ENCODE measurements at places on chromosomes 5 and 9. TPM values are rescaled to one million over a fixed set of nuclear protein-coding genes. Genes with fewer than 3 reads are reported as not detected.

DNA sequence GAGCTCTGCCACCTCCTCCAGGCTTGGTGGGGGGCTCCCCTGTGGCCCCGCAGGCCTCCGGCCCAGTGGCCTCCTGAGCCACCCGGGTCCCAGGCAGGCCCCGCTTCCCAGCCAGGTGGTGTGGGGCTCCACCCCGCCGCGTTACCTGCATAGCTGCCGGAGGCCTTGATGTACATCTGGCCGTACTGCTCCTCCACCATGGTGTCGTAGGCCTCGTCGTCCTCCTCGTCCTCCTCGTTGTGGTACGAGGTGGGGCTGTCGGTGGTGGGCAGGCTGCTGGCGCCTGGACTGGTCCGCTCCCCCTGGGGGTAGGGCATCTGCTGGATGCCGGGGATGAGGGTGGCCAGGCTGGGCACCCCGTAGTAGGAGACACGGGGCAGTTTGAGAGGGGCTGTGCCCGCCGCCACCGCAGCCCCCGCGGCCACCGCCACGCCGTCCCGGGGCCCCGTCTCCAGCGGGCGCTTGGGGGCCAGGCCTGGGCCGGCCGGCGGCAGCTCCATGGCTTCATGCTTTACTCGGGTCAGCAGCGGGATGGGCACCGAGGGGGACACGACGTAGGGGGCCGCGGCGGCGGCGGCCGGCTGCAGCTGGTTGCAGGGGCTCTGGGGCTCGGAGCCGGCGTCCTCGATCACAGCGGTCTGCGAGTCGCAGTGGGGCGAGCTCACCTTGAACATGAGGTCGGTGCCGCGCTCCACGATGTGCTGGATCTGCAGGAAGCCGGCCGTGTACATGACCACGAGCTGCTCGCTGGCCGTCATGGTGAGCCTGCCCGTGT is 45.4 kb downstream of the NACC2 start:
- no peaks in the 10 kb centered on the region for H3K36me3 ChIP-seq
- H3K27me3 ChIP-seq: peaks cover 14% of the 10 kb centered on the region
- peaks cover 4% of the 10 kb centered on the region for H3K4me1 ChIP-seq
- no peak overlapping the region for H3K4me3 ChIP-seq
- no peak overlapping the region for H3K27ac ChIP-seq

DNA sequence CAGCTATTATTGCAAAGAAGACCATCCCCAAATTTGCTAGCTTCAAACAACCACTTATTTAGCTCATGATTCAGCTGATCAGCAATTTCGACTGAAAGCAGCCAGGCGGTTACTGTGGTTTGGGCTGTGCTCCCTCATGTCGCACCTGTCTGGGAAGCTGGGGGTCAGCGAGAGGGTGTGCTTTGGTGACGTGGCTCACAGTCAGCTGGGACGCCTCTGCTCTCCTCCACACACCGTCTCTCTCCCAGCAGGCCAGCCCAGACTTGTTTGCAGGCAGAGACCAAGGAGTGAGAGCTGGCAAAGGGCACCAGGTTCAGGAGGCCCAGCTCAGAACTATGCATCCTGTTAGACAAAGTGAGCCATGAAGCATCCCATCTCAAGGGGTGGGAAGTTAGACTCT is 140.9 kb downstream of the SYK start:
- peaks cover 25% of the 10 kb centered on the region for H3K27me3 ChIP-seq
- H3K4me1 ChIP-seq: no peaks in the 10 kb centered on the region
- no peak overlapping the region for H3K27ac ChIP-seq
- no peaks in the 10 kb centered on the region for H3K36me3 ChIP-seq
- no peak for DNase-seq
- H3K4me3 ChIP-seq: no peak overlapping the region

DNA sequence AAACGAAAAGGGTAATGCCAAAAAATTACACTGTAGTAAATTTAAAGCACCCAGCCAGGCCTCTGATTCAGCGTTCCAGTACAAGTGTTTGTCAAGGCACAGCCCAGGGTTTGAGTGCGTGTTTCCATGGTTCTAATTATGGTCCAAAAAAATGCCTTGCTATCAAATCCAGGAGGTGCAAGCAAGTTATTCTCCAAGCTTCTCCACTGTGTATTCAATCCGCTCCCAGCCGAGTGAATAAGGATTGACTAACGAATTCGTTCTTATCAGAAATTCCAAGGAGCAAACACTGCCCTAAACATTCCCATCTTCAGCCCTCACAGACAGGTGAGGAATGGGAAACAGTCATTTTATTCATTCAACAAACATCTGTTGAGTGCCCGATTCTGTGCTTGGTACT is 103.3 kb upstream of the WWC1 start:
- H3K4me3 ChIP-seq: no peak overlapping the region
- H3K4me1 ChIP-seq: no peaks in the 10 kb centered on the region
- no peaks in the 10 kb centered on the region for H3K36me3 ChIP-seq

GRCh38 chr5:93995126-93995621 is 253.8 kb upstream of the POU5F2 start:
- no peaks in the 10 kb centered on the region for H3K27me3 ChIP-seq
- DNase-seq: no peak
- no peak overlapping the region for H3K4me3 ChIP-seq
- H3K36me3 ChIP-seq: peaks cover 5% of the 10 kb centered on the region

Gene SLCO6A1
- total RNA-seq: not detected

Gene GADD45G
- 7.7 TPM for total RNA-seq

Gene ARHGEF37
- 1.0 TPM for total RNA-seq

Gene NEUROG1
- total RNA-seq: not detected
